ENCODE measurements at places on chromosomes 4 and X.

DNA sequence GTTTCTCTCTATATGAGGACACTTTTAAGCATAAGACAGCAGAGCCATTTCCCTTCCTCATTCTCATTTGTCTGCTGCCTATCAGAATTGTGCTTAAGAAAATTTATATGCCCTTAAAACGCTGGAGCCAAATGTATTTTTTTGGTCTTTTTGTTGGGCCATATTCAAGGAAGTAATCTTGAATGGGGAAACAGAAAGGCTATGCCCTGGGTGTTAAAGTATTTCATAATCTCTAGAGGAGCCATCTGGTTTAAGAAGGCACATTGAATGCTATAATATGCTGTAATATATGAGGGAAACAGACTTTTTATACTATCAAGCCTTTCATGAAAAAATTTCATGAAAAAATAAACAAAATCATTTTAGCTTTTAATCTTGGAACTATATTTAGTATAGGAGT lies 4.3 kb downstream of the DMD start:
- no peak for DNase-seq

- DNase-seq, result no peak
Observed at GRCh38 chr4:7462509-7462971, 27.8 kb upstream of the PSAPL1 start.

- DNase-seq, result no peak
Observed at GRCh38 chr4:54727346-54727745, 69.6 kb downstream of the KIT start.

GRCh38 chr4:70583952-70584834 lies 7.9 kb upstream of the AMBN start:
- no peak for DNase-seq

DNA sequence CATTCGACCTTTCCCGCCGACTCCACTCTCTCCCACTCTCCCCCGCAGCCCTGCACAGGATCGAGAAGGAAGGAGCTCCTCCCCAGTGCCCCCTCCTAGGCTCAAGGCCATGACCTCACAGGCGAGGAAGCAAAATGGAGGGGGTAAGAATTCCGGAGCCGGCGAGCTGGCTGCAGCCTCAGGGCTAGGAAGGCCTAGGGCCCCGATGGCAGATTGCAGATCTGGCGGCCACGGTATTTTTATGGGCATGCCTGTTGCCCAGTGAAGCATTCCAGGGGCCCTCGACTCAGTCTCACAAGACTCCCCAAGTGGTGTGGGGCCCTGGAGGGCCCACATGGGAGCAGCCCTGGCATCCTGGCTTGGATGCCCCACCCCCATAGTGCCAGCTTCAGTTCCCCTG lies 942 bp upstream of the L1CAM start:
- DNase-seq, result no peak

- DNase-seq, result no peak
Observed at GRCh38 chr4:15704129-15704528, 1.3 kb downstream of the BST1 start.

GRCh38 chr4:151304755-151305154 lies 20.6 kb downstream of the SH3D19 start:
- no peak for DNase-seq

- DNase-seq, result no peak
Observed at GRCh38 chrX:32281853-32282252, 929.5 kb downstream of the DMD start.

DNA sequence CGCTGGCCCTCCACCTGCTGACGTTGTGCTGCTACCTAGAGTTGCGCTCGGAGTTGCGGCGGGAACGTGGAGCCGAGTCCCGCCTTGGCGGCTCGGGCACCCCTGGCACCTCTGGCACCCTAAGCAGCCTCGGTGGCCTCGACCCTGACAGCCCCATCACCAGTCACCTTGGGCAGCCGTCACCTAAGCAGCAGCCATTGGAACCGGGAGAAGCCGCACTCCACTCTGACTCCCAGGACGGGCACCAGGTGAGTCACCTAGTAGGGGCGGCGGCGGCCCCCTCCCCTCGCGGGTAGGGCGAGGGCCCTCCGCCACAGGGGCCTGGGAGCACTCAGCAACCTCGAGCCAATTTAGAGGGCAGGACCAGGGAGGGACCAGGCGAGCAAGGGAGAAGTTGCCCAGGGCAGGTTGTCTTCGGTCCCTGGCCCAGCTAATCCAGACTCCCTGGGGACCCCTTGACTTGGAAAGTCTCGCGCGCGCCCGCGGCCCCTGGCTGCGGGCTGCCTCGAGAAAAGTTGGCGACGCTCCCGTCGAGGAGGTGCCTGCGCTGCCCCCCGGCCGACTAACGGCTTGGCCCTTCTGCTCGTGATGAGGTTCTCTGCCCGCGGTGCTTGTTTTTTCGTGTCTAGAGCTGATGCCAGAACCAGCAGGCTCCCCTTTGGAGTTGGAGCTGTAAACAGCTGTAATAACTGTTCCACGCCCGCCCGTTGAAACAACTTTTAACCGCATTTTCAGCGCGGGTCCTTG lies 717 bp downstream of the EDA start:
- DNase-seq, result no peak

- no peak for DNase-seq
Observed at GRCh38 chr4:3515646-3516045, 16.6 kb downstream of the LRPAP1 start.

DNA sequence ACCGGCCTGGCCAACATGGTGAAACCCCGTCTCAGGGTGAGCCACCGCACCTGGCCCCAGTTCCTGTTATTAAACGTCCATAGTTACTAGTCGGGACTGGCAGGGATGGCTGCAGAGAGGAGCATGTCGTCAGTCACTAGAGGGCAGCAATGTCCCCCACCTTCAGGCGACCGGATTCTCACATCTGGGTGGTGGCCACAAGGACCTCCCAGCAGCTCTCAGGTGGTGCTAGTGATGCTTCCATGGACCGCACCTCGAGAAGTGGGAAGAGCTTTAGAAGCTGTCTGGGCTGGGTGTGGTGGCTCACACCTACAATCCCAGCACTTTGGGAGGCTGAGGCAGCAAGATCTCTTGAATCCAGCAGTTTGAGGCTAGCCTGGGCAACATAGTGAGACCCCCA lies 13.3 kb upstream of the IL3RA start:
- DNase-seq, result no peak

- no peak for DNase-seq
Observed at GRCh38 chr4:163688856-163689255, 194.4 kb downstream of the TMA16 start.

- no peak for DNase-seq
Observed at GRCh38 chrX:6026980-6027379, 201.7 kb downstream of the NLGN4X start.

- peak; percentile 59 for DNase-seq
Observed at GRCh38 chr4:119933606-119934005, 133.0 kb downstream of the MAD2L1 start.

DNA sequence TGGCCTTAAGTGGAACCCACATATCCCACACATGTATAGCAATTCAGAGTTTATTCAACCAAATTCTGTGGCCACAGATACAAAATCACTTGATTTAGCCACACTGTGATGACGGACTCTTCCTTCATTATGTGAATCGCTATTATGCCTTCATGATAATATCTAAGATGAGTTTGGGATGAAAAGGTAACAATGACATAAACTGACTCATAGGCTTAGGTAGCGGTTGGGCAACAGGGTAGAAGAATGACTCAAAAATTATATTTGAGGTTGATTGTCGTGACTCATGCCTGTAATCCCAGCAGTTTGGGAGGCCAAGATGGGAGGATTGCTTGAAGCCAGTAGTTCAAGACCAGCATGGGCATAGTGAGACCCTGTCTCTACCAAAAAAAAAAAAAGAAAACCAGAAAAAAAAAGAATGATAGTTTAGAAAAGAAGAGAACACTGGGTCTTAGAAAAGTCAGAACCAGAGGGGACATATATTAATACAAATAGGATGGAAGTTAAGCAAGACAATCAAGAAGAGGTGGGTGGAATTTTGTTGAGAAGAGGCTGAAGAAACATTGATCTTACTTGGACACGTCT lies 70.4 kb upstream of the USP9X start:
- no peak for DNase-seq

GRCh38 chr4:148398988-148399387 lies 43.2 kb downstream of the NR3C2 start:
- DNase-seq, result no peak

- no peak for DNase-seq
Observed at GRCh38 chr4:111854494-111855087, 290.7 kb upstream of the FAM241A start.

DNA sequence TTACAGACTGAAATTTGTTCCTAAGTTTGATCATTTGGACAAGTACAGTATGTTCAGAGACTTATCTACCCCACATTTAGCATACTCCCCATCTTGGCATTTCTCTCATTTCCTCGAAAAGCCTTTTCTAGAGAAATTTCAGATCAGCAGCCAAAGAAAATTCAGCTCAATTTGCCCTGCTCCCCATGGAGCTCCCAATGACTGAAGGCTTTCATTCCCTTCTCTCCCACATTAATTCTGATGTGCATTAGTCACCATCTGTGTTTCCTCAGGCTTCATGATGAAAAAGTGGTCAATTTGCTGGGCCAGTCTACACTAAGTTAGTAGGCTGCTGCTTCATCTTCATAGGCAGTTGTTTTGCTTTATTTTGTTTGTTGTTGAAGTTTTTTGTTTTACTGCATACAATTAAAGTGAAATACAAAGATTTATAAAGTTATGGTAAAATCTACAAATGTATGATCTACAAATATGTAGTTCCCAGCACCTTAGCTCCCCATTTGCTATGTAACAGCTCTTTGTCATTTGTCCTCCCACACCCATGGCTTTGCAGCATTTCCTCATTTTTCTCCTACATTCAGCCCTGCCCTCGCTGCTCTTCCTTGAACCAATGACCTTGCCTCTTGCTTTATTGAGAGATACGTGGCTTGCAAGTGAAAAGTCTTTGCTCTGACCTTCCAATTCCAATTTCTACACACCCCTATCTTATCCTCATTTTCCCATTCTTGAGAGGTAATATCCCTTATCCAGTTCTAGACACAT lies 193.9 kb downstream of the ANAPC10 start:
- no peak for DNase-seq

DNA sequence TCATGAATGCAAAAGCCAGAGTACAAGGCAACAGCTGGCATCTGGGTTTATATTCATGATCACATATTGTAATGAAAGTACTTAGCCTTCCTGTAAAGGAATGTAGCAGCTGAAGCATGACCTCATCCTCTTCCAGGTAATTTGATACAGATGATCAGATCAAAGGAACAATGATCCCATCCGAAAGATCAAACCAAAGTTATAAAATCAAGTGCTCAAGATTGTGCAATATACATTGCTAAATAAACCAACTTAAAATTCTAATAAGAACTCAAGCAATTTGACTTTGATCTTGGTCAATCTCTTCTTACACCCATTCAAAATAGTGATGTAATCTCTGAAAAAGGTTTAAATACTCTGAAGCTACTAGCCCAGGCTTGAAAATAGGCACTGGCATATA lies 113.1 kb upstream of the INPP4B start:
- DNase-seq, result no peak

GRCh38 chrX:132364313-132364712 lies 124.5 kb downstream of the MBNL3 start:
- no peak for DNase-seq

- DNase-seq, result no peak
Observed at GRCh38 chr4:182240161-182241130, 2.8 kb upstream of the TENM3 start.

- no peak for DNase-seq
Observed at GRCh38 chr4:156638334-156638733, 333.3 kb downstream of the PDGFC start.

DNA sequence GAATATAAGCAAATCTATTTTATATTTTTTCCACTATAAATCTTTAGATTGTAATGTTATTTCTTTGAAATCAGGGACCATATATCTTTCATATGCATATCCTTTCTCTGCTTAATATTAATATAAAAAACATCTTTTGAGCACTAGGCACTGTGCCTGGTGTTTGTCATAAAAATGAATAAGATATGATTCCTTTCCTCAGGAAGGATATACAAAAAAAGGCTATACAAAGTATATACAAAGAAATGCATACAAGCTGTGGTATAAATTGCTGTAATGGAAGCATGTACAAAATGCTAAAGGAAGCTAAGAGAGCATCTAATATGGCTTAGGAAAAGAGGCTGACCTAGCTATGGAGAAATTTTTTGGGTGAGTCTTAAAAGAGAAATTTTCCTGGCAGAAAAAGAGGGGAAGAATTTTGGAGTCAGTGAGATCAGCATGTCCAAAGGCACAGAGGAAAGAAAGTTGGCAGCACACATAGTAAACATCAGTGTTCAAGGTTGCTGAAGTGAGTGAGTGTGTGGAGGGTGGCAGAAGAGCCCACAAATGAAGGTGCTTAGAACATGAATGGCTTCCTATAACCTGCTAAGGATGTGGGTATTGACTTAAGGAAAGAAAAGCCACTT lies 500.0 kb downstream of the SPRY1 start:
- DNase-seq, result no peak

DNA sequence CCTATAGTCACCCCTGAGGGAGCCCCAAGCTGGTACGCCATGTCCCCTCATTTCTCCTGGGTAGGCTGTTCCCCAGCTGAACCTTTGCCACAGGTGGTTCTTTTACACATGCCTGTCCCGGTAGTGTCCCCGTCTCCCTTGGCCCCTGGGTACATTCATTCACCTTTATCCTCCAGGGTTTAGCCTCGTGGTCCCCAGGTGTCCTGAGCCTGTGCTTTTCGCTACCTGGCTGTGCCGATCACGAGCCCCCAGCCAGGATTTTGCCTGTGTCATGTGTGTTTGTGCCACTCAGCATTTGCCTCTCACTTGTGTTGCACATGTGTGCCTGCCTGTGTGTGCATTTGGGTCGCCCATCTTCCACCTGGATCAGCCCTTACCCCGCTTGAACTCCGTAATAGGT lies 57.6 kb downstream of the GPR143 start:
- DNase-seq, result no peak

DNA sequence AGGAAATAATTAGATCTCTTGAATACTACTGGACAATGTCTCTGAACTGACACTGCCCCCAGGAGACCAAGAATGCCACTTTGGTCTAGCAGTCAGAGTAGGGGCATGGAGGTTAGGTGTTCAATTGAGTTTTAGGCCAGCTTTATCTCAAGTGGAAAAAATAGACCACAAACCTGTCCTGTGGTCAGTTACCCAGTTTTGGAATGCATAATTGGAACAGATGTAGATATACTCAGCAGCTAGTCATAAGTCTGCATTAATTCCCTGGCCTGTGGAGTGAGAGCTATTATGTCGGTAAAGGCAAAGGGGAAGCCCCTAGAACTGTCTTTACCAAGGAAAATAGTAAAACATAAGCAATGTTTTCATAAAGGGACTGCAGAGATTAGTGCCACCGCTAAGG lies 587.7 kb downstream of the GLUD2 start:
- DNase-seq, result no peak

DNA sequence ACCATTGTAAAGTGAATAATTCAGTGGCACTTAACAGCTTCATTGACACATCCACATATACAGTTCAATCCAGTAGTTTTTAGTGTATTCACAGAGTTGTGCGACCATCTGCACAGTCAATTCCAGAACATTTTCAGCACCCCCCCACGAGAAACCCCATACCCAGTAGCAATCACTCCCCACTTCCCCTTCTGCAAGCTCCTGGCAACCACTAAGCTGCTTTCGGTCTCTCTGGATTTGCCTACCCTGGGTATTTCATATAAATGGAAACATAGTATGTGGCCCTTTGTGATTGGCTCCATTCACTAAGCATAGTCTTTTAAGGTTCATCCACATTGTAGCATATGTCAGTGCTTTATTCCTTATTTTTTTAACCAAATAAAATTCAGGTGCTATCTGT lies 10.0 kb downstream of the MSL3 start:
- no peak for DNase-seq

- DNase-seq, result no peak
Observed at GRCh38 chr4:157727163-157727562, 445.7 kb downstream of the GASK1B start.

- no peak for DNase-seq
Observed at GRCh38 chr4:60992037-60992436, 208.1 kb upstream of the ADGRL3 start.

GRCh38 chr4:150217192-150217591 lies 138.9 kb downstream of the DCLK2 start:
- DNase-seq, result peak; percentile 46
